ENCODE measurements at places on chromosomes 5 and 9.
A peak's percentile ranks its signal among the peaks of the same experiment; 100 is the strongest.

DNA sequence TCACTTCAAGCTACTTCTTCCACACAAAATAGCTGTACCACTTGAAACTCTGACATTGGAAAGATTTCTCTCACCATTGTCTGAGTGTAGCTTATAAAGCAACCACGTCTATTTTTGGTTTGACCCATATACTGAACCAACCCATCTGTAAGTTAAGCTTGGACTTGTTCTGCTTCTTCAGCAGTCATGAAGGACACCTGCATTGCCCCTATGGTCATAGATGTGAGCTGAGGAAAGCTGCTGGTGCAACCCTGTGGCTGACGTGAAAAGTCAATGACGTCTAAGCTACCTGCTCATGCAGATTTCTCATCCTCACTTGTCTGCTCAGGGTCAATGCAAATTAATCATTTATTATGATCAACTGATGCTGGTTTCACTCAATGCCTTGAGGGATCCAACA is 417.4 kb downstream of the CETN3 start:
- no peak for DNase-seq

- peak; percentile 69 for DNase-seq
These were observed 11.0 kb downstream of the SPINK14 start for GRCh38 chr5:148179234-148179824.

GRCh38 chr5:54136516-54137440 is 173.6 kb downstream of the ARL15 start:
- no peak for DNase-seq

- no peak for DNase-seq
These were observed 27.2 kb downstream of the NCBP1 start for GRCh38 chr9:97660847-97661246.

DNA sequence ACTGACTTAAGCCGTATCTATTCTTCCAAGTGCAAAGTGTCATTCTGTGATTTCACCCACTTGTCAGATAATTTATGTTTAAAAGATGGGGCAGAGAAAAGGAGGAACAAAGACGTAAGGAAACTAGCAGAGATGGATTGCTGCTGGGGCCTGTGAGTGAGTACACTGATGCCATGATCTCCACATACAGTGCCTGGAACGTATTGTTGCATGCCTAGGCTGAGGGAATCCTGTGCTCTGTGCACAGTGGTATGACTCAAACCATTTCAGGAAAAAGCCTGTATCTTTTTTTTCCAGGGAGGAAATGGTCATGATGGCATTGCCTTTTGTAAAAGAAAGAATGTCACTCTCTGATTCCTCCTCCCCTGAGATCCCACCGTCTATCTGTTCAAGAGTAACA is 359.5 kb upstream of the ADAMTS16 start:
- DNase-seq, result no peak

DNA sequence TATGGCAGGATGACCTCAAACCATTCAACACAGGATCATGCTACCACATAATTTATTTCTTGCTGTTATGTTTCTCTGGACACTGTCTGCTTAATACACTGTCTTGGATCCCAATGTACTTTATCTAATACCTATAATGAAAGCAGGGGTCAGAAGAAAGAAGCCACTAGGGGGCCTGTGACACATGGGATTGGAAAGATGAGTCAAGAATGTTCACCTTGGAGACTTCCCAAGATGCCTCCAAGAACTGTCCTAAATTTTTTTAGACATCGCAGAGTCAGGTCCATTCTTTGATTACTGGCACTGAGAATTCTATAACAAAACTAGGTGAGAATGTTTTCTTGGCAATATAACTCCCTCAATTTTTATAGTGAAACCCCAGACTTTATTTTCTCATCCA is 305.8 kb upstream of the SMARCA2 start:
- peak; percentile 3 for DNase-seq

GRCh38 chr5:68679041-68679440 is 414.8 kb upstream of the SLC30A5 start:
- DNase-seq, result no peak

- DNase-seq, result peak; percentile 32
These were observed 410.6 kb downstream of the PSAT1 start for GRCh38 chr9:78707481-78707991.

GRCh38 chr5:172740428-172741205 is 30.4 kb downstream of the DUSP1 start:
- DNase-seq, result no peak

DNA sequence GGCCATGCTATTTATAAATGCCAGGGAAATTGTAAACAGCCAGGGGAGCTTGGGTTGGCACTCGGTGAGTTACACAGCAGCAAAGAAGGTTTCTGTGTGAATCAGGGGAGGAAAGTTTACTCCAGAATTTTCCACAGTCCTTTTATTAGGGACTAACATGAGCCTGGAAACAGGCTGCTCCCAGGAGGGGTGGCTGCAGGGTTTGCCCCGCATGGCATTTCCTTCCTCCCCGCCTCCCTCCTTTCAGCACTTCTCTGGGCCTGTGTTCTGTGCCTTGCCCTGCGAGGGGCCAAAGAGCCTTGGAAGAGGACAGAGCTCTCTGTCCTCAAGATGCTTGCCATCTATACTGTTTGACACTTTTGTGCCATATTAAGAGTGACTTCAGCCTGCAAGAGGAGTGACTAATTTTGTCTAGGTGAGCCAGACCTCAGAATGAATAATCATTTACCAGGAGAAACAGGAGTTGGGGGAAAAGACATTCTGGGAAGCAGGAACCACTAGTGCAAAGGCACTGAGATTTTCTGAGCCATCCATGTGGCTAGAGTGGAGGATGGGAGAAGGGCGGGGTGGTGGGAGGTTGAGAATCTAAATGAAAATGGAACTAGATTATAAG is 1.8 kb downstream of the GSN start:
- no peak for DNase-seq

DNA sequence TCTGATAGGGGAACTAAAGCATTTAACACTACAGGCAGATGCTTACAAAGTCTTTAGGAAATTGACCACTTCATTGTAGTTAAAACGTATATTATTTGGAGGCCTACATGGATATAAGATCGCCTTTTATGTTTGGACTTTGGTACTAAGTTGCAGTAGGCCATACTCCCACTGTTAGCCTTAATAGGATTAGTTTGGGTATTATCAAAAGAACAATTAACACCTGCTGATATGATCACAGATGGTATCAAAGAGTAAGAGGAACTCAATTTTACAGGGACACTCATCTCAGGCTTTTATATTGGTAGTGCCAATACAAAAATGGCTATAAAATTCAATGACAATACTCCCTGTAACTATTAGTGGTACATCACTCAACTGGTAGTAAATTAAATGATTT is 1183.0 kb downstream of the MAT2B start:
- DNase-seq, result no peak

GRCh38 chr9:87543251-87543650 is 45.6 kb downstream of the DAPK1 start:
- no peak for DNase-seq

DNA sequence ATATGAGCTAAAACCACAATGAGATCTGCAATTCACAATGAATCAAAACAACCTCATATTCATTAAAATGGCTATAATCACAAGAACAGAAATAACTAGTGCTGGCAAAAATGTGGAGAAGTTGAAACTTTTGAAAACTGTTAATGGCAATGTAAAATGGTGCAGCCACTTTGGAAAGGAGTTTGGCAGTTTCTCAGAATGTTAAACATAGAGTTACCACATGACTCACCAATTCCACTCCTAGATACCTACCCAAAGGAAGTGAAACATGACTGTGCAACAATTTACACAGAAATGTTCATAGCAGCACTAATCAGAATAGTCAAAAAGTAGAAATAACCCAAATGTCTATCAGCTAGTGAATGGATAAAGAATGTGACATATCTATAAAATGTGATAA is 862.2 kb downstream of the DTWD2 start:
- no peak for DNase-seq

DNA sequence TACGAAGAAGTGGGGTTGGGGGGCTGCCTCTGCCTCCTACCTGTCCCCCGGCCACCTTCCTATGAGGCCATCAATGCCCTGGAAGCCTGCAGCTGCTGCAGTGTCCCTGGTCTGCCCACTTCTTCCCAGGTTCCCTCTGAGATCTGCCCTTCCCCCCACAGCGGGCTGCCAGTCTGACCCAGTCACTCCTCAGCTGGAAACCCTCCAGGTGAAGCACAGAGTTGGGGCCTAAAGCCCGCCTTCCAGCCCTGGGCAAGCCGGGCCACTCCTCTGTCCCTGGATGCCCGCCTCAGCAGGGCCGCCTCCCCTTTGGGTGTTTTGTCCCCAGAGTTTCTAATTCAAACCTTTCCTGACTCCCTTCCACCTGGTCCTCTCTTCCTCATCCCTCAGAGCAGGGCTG is 137.0 kb downstream of the RXRA start:
- DNase-seq, result no peak

GRCh38 chr5:116521173-116521872 is 53.3 kb downstream of the SEMA6A start:
- DNase-seq, result no peak

DNA sequence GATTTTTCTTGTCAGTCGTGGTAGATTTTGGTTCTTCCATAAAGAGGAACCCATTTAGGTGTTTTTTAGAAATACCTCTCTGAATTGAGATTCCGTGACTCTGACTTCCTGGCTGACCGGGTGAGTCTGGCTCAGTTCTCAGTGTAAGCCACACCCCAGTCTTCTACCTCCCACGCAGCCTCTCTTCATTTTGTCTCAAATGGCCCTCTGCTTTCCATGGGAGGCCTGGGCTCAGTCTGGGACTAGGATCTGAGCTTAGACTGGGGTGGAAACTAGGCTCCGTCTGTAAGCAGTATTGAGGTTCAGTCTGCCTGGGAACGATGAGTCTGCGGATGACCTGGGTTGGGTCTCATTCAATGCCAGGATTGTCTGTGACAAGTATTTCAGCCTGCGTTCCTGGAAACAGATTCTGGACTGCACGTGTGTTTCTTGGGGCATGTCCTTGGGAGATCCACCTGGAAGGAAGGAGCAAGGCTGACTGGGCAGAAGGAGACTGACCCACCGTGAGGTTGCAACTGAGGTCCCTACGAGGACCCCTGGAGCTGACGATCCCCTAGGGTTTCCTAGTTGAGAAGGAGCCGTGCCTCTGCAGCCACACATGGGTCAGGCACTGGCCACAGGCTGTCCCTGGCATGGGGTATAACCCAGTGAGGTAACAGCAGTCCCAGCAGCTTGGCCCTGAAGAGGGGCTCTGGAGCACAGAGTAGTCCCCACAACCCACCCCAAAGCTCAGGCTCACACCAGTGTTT is 12.4 kb upstream of the CRB2 start:
- no peak for DNase-seq

DNA sequence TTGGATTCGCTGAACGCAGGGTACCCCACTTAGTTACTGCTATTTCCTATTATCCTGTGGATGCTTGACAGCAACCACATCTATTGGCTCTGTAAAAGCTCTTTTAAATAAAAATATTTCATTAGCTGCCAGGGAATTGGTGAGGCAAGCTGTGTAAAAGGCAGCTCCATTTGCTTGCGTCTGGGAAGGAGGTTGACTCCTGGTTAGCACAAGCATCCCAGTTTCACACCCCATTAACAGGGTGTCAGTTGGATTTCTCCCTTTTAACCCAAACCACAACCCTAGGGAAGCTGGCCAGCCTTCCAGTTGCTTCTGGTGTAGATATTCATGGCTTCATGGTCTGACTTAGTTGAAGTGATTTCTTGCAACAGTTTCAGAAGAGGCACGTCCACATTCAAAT is 151.0 kb downstream of the GPBP1 start:
- DNase-seq, result no peak

- DNase-seq, result peak; percentile 64
These were observed 20.1 kb upstream of the IFNB1 start for GRCh38 chr9:21097817-21098216.

DNA sequence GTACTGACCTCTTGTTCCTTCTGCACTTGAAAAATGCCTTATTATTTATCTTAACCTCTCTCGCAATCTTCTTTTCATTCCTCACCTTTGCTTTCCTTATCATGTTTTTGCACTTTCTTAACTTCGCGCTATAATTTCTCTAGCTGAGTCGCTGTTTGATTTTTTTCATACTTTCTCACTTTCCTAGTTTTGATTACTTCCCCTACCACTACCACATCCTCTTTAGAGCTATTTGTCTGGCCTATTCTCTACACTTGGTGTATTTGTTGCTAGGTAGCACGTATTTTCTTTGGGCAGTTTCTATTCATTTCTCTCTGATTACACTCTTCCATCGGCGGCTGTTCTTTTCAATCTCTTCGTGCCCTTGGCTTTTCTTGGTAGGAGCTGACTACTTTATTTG is 611.8 kb downstream of the BNC2 start:
- no peak for DNase-seq

- DNase-seq, result no peak
These were observed 117.4 kb downstream of the MLLT3 start for GRCh38 chr9:20504930-20505329.

DNA sequence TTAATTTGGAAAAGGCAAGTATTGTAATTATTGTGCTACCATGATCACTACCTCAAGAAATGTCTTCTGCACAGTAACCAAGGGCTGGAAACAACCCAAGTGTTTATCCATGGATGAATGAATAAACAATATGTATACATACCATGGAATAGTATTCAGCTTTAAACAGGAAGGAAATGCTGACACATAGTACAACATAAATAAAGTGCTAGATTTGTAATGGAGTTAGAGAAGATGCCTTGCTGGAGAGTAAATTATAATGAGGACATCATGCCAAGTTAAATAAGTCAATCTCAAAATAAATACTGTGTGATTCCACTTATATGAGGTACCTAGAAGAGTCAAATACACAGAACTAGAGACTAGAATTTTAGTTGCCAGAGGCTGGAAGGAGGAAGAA is 160.0 kb downstream of the CCDC192 start:
- no peak for DNase-seq

DNA sequence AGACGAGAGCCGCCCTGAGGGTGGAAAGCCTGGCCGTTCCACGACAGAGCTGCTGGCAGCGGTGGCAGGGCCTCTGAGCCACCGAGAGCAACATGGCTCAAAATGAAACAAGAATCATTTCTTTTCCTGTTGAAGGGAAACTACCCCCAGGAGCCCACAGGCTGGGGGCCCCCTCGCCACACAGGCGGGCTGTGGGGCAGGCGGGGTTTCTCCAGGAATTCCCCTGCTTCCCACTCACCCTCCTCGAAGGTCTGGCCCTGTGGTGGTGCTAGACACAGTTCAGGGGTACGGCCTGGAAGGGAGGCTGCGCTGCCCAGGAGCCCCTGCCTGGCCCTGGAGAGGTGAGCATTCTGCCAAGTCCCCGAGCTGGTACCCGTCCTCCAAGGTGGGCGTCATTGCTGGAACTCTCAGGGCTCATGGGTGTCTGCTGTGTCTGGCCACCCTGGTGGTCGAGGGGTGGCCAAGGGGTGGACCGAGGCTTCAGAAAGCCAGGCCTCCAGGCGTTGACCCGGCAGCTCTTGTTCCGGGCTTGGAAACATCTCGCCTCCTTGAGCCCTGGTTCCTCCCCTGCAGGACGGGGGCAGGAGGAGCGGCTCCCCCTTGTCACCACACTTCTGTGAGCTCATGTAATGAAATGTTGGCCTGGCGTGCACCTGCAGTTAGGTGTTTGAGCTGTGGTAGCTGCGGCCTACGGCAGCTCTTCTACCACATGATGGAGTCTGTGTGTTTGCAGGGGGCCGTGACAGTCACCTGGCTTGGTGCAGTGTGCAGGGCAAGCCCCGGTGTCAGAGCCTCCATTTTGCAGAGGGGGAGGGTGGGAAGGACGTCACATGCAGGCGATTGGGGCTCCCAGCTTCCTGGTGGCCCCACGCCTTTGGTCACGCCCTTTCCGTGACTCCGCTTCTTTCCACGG is 65.3 kb downstream of the RXRA start:
- no peak for DNase-seq

Data from AML-193 (cell line).